H4 (cell line): ENCODE measurements at places on chromosomes 4 and X. TPM values are rescaled to one million over a fixed set of nuclear protein-coding genes. Genes with fewer than 3 reads are reported as not detected.

Gene NEUROG2
- total RNA-seq, result not detected in 2 replicates

Gene AVPR2
- 0.14 and 0.33 TPM in 2 replicates for total RNA-seq

Gene GIMD1
- total RNA-seq, result not detected in 2 replicates

DNA sequence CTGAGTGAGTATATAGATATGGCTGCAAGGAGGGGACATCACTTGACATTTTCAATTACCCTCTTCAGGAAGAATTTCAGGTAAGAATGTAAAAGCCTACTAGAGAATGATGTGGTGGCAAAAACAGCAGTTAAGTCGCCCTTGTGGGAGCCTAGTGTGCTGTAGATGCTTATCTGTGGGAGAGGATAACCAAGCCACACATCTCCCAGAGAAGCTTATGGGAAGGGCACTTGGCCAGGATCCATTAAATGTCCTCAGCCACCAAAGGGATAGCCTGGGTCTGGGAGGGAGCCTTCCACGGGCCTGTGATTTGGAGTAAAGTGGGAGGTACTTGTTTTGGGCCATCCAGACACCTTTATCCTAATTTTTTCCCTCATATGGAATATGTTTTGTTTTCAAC is 41.3 kb upstream of the BCLAF3 start:
- DNase-seq, result no peak

GRCh38 chr4:165953181-165953580 is 80.1 kb downstream of the TLL1 start:
- no peak for DNase-seq

GRCh38 chr4:126168484-126168883 is 853.7 kb downstream of the FAT4 start:
- DNase-seq, result no peak

- DNase-seq, result no peak
Observed at GRCh38 chr4:127080141-127080540, 552.6 kb upstream of the INTU start.

GRCh38 chr4:8705161-8706145 is 112.9 kb downstream of the CPZ start:
- DNase-seq, result no peak

DNA sequence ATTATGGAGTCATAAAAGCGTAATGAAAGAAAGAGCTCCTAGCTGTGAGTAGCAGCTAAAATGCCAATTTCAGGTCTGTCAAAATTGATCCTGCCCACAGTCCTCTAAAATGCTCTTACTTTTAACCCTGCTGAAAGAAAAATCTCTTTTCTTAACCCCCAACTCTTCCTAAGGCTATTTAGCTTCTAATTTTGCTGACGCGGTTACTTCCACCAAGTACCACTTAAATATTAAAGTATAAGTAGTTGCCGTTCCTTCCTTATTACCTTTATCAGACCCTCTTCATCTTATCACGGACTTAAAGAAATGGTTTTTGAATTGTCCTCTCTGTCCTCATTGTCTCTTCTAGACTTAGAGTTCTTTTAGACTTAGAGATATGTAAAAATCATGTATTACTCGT is 272.2 kb downstream of the FRMPD4 start:
- no peak for DNase-seq

- no peak for DNase-seq
Observed at GRCh38 chr4:140680686-140681085, 75.5 kb downstream of the TBC1D9 start.

DNA sequence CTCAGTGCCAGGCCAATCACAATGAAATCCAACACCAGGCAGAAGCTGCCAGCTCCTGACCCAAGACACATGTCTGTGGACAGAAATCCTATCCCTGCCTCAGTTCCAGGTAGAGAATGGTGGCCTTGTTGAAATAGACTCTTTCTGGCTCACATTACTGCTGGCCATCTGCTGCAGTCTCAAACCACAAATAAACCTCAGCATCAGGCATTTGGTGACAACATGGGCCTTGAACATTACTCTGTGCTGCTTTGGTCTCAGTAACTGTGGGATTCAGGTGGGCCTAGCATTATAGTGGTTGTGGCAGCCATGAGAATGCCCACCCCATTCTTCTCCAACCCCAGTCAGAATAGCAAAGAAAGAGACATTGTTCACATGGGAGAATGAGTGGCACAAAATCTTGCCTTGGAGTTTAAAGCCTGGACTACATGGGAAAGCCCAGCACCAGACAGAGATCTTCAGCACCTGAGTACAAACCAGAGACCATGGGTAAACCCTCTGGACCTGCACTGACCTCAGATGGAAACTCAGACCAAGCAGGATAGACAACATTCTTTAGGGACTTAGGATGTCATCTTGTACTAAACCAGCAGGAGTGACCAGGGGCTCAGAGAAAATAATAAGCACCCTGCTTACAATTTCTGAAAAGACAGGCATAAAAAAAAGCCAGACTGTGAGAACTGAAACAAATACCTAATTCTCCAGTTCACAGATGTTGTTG is 50.4 kb upstream of the TRAM1L1 start:
- no peak for DNase-seq

GRCh38 chr4:98614094-98614493 is 44.3 kb downstream of the TSPAN5 start:
- DNase-seq, result no peak

- no peak for DNase-seq
Observed at GRCh38 chrX:154304846-154305245, 9.3 kb downstream of the TKTL1 start.

DNA sequence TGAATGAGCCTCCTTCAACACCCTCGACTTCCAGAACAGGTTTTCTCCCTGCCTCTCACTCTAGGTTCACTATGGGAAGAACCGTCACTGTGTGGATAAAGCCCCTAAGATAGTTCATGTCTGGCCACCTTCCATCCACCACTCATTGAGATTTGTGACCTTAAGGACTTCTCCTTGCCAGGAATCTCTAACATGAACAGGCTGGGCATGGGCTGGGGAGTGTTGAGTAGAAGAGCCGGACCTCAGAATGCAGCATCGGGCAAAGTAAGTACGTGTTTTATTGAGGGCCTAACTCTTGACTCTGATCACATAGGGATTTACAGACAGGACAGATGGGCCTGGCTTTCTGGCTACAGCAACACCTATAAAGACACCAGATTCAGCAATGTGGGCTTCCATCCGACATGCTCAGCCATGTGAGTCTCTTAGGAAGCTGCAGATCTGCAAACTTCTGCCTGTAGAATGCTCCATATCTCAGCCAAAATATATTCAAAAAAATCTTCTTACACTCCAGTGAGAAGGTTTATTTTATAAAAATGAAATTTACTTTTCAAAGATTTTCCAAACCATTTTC is 26.4 kb upstream of the TRIM60 start:
- DNase-seq, result no peak

DNA sequence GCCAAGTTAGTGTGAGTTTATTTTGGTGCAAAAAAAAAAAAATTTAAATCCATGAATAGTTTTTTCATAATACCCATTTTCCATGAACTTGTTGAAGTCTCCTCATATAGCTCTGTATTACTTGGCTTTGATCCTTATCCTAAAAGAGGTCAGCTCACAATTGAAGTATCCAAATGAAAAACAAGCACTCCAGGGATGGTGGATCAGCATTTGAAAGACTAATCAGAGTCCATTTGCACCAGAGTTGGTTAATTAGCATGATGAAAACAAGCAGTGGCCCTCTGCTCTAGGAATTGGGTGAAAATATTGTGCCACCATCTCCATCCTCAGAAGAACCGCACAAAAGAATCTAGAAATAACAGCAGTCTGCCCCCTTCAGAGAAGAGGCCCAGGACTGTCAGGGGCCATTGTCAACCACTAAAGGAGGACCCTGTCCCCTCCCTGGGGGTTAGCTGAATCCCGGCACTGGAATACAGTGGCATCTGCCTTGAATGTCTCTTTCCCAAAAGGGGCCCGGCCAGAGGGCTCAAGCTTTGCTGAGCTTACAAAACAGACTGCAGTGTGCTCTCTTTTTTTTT is 24.7 kb downstream of the SH3KBP1 start:
- DNase-seq, result no peak

DNA sequence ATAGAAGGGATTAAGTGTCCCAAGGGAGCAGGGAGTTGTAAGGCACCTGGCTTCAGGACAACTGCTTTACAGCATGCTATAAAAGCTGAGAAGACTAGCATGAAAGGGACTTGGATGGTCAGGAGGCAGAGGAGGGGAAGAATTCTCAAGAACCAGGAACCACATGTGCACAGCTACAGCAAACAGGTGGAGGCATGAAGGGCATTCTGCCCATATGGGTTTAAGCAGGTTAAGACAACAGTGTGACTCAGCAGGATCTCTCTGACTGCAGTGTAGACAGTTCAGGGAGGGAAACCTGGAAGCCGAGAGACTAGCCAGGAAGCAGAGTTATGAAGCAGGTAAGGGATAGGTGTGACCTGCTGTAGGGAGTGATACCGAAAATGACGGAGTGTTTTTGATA is 117.0 kb downstream of the DHRSX start:
- no peak for DNase-seq

- DNase-seq, result no peak
Observed at GRCh38 chrX:104707572-104707971, 141.6 kb downstream of the IL1RAPL2 start.

- no peak for DNase-seq
Observed at GRCh38 chr4:10380735-10381134, 76.5 kb downstream of the ZNF518B start.

GRCh38 chrX:2507904-2508627 is 7.3 kb upstream of the DHRSX start:
- DNase-seq, result no peak

DNA sequence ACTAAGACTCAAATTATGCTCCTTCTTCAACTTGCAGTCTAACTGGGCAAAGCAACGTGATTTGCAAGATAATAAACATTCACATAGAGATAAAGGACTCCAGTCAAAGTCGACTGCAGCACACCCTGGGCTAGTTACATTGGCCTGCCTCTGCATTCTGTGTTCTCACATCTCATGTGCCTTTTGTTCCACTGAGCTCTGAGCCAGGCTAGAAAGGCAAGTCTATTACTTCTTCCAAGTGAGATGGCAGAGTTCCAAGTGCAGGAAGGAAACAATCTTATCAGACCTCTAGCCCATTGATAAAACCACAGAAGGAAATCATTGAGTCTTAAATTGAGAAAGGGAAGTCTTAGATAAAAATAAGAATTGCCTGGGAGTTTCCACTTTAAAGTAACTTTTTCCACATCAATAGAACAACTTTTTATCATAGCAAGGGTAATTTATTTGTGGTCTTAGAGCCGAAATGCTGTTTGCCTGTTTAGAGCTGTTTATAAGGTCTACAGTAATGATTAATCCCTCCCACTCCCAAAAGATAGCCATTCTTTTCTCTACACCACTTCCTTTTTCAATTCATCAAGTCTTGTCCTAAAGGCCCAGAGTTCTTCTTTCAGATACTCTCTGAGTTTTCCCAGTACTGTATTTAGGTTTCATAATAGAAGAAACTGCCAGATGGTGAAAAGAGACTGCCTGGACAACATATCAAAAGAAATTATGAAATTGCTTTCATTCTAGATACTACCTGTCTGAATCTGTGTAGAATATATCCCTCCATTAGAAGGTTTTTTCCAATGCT is 200.2 kb downstream of the GUCY2F start:
- DNase-seq, result no peak
